ENCODE measurements at places on chromosomes 2 and 18.
A peak's percentile ranks its signal among the peaks of the same experiment; 100 is the strongest.

GRCh38 chr18:56565551-56566345 lies 72.6 kb downstream of the TXNL1 start:
- no peak for DNase-seq

GRCh38 chr2:187525163-187525900 lies 28.9 kb downstream of the TFPI start:
- DNase-seq: no peak

- no peak for DNase-seq
These were observed 74.5 kb downstream of the SPRED2 start for GRCh38 chr2:65357959-65358294.

DNA sequence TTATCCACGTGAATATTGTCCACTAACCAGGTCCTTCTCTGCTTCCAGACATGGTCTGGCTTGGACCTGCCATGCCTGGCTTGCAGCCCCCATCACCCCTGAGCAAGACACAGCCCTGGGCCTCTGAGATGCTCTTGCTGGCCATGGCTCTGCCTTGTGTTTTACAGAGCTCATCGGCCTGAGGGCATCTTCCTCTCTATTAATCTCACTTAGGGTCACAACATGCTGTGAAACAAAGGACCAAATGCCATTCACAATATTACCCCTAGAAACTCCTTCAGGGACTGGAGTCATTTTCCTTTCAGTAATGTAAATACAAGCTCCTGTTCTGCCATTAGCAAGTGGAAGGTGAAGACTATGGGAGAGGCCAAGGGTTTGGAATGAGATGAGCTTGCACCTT lies 6.8 kb upstream of the TPO start:
- no peak for DNase-seq

GRCh38 chr2:1800716-1801388 lies 56.5 kb upstream of the PXDN start:
- DNase-seq: no peak

GRCh38 chr2:157509744-157510143 lies 65.9 kb upstream of the CYTIP start:
- DNase-seq: no peak

- no peak for DNase-seq
These were observed 359.9 kb upstream of the FANCL start for GRCh38 chr2:58601017-58601416.

GRCh38 chr2:37875403-37875906 lies 49.6 kb upstream of the RMDN2 start:
- no peak for DNase-seq

DNA sequence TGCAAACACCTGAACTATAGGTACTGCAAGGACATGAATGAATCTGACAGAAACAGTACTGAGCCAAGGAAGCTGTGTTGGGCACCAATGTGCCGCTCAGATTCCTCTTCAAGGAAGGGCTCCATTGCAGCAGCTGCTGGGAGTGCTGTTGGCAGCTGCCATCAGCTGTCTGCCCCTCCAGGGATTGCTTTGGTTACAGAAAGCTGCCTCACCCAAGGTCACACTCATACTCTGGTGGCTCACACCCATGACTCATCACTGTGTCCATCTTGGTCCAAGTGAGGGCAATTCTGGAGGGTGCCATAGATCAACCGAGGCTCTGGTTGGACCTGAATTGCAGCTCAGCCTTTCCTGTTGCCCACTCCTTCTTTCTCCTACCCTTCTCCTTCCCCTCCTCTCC lies 24.4 kb upstream of the TRPM8 start:
- DNase-seq: no peak

DNA sequence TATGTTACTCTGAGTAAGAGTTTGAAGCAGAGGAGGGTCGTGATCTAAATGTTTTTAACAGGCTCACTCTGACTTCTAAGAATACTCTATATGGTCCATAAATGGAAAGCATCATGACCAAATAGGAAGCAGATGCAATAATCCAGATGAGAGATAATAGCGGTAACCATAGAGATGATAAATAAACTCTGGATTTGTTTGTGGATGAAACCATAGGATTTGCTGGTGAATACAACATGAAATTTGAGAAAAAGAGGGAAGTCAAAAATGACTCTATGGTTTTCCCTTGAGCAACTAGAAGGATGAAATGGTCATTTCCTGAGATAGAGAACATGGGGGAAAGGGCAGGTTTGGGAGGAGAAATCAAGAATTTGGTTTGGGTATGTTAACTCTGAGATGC lies 3.9 kb downstream of the HEATR5B start:
- DNase-seq: no peak

DNA sequence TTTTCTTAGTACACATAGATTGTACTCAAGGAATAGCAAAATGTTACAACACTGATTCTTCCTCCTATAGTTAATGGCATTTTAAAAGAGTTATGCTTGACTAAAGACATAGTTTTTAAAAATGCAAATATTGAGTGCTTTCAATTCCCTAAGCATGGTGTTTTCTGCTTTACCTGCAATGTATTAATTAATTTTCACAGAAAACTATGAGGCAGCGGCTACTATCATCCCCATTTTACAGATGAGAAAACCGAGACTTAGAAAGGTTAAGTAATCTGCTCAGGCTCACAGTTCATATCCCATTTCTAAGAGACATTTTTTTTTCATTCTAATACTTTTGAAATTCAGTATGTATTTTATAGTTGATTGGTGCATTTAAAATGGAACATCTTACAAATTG lies 38.0 kb downstream of the BMP10 start:
- no peak for DNase-seq

DNA sequence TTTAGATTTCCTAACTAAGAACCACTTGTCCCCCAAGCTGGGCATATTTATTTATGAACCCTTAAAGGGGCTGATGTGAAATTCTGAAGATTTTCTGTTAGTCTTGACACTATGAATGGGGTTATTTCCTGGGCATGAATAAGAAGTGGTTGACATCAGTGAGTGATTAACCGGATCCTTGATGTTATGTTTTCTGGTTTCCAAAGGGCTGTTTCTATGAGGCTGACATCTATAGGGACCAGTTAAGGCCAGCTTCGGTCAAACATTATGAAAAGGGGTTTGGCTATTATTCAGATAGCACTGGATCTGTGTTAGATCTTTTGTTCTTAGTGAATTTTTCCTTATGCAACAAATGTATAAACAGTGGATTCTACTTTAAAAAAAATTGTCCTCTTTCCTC lies 443.7 kb upstream of the SPRED2 start:
- DNase-seq: no peak

GRCh38 chr2:61537277-61537949 lies 743 bp downstream of the XPO1 start:
- DNase-seq: peak; percentile 8

GRCh38 chr2:83844490-83844889 lies 614.6 kb downstream of the SUCLG1 start:
- DNase-seq: no peak

- DNase-seq: no peak
These were observed 37.8 kb upstream of the TMEM182 start for GRCh38 chr2:102724016-102724490.

GRCh38 chr2:85396531-85397470 lies 13.4 kb downstream of the CAPG start:
- no peak for DNase-seq

DNA sequence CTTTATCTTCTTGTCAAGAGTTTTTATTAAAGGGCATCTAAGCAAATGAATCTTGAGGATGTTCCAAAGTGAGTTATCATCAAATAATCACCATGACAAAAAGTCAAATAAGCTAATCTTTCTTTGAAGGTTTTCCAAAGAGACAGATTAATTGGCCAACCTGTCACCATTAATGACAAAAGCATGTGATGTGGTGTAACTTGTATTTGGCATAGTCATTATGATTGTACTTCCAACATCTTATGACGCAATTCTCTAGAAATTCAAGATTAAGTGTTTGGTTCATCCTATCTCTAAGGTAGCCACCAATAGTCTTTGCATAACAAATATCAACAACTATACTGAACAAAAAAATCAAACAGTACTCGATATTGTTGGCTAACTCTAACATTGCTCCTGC lies 28.6 kb downstream of the RBMS1 start:
- no peak for DNase-seq

DNA sequence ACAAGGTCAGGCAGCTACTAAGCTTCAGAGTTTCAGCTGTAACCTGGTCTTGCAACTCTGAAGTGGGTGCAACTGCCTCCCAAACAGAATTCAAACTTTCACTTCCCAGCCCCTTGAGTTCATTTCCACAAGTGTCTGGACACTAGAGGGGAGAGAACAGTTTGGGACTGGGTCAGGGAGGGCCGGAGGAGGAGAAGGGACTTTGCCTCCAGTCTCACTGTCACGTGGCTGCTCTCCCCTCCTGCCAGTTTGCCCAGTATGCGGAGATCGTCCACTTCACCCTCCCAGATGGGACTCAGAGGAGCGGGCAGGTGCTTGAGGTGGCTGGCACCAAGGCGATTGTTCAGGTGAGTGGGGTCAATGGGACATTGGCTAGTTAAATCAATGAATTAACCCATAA lies 20.6 kb upstream of the ANKRD53 start:
- no peak for DNase-seq

DNA sequence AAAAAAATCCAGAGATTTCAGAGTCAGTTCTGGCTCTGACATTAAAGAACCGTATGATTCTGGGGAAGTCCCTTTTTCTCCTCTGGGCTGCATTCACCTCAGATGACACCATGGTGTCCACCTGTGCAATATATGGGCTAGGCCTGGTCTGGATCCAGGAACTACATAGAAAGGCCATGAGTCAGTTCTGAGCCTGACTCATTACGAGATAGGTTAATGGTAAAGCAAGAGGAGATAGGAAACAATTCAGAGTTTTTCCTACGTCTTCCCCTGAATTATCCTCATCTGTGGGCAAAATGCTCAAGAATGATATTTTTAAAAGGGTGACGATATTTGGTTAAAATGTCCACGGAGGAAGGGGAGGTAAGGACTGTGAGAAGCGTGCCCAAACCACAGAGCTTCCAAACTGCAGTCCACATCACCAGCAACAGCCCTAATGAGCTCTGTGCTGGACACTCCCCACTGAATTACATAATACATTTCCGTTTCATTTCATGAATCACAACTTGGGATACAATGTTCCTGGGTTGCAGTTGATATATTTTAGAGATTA lies 180.1 kb upstream of the OSR1 start:
- no peak for DNase-seq

DNA sequence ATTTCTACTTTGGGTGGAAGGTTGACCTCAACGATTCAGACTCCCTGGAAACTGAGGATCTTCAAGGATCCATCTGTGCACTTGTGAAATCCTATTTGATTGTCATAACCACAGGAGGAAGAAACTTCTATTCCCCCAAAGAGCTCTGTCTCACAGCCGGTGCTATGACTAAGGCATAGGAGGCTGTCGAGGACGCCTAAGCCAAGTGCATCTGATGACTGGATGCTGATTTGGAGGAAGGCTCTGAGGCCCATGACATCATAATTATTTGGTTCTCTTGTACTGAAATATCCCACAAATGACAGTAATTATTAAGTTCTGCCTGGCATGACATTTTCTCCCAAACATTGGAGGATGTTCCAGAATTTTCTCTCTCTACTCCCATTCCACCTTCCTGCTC lies 13.8 kb upstream of the KCNF1 start:
- DNase-seq: no peak

- DNase-seq: no peak
These were observed 32.4 kb downstream of the HS1BP3 start for GRCh38 chr2:20618468-20618885.

GRCh38 chr2:33011941-33012340 lies 65.2 kb downstream of the LTBP1 start:
- no peak for DNase-seq

GRCh38 chr18:27665264-27665799 lies 480.2 kb upstream of the CHST9 start:
- no peak for DNase-seq

DNA sequence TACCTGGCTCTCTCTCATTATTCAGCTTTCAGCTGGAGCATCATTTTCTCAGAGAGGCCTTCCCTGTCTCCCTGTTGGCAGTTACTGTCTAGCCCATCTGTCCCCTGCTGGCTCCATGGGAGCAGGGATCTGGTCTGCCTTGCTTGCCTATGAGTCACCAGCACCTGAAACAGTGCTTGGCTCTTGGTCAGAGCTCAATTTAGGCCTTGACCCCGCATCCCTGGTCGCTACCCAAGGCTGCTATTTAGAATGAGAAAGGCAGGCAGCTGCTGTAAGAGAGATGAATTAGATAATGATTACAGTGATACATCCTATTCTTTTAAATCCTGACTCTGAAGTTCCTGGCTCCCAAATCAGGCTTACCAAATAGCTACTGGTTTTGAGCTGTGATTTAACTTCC lies 32.9 kb downstream of the KCNE4 start:
- DNase-seq: no peak

GRCh38 chr2:144498277-144498676 lies 21.6 kb downstream of the ZEB2 start:
- no peak for DNase-seq

DNA sequence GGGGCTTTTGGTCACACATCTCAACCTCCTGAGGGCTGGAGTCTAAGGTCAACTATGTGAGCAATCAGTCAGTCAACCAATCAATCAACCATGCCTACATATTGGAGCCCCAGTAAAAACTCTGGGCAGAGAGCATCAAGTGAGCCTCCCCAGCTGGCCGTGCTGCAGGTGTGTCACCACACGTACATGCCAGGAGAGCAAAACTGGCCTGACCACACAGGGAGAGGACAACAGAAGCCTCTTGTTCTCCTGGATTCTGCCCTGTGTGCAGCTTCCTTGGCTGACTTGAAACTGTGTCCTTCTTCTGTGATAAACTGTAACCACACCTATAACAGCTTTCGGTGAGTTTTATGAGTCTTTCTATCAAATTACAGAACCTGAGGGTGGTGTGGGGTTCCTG lies 25.9 kb downstream of the GPR35 start:
- no peak for DNase-seq

DNA sequence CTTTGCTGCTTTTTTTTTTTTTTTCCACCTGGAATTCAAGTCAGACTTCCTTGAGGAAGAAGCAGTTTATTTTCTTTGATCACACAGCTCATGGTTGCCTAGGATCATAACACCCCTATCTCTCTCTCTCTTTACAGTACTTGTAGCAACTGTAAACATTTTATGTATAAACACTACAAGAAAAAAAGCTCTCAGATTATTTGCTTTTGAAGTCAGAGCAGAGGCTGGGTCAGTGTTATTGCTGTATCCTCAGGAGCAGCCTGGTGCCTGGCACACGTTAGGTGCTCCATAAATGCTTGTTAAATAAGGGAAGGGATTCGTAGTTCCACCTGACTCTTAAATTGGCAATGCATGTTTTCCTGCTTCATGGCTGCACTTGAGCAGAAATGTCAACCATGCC lies 221.2 kb downstream of the TGIF1 start:
- DNase-seq: no peak

GRCh38 chr2:24515335-24515734 lies 24.3 kb downstream of the NCOA1 start:
- no peak for DNase-seq

DNA sequence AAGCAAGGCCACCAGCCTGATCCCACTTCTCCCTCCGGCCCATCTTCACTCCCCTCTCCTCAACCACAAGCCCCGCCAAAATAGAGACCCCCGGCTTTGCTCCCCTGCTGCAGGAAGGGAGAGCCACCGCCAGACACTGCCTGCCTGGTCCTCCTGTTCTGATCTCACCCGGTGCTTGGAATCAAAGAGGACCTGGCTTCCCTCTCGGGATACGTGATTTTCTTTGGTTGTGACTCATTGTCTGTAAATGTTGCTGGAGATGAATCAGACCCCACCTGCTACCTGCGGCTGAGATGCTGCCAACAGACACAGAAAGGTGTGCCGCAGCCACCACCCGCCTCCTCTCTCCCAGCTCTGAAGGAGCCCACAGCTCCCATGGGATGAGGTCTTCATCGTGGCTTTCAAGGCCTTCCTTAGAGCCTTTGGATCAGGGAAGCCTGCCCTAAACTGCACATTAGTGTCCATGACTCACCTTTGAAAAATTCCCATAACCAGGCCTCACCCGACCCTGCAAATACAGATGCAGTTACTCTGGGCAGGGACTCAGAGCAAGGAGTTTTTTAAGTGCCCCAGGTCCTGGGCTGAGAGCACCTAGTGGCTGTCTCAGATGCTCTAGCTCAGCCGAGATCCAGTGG lies 79.4 kb upstream of the ZNF532 start:
- DNase-seq: no peak

Data from NCI-H1105 (cell line).